Substantia nigra (tissue), 51 donors: ENCODE measurements at places on chromosomes 7 and 10.

- no peak for DNase-seq
These were observed 44.2 kb downstream of the PCLO start for GRCh38 chr7:83118347-83119025.

DNA sequence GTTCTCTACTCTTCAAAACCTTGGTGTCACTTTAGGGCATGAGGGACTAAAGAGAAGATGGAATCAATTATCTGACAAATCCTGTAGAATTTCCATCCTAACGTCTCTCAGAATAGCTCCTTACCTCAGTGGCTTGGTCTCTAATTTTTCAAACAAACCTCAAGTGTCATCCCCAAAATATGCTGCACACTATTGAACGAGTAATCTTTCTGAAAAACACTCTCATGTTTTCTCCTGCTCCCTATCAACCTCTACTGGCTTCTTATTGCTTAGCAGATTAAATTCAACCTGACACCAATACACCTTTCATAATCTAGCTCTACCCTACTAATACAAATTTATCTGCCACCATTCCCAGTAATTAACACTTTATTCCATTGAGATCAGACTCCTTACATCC is 8.5 kb downstream of the CNOT4 start:
- no peak for DNase-seq

GRCh38 chr10:44245601-44245938 is 139.3 kb downstream of the CXCL12 start:
- no peak for DNase-seq

DNA sequence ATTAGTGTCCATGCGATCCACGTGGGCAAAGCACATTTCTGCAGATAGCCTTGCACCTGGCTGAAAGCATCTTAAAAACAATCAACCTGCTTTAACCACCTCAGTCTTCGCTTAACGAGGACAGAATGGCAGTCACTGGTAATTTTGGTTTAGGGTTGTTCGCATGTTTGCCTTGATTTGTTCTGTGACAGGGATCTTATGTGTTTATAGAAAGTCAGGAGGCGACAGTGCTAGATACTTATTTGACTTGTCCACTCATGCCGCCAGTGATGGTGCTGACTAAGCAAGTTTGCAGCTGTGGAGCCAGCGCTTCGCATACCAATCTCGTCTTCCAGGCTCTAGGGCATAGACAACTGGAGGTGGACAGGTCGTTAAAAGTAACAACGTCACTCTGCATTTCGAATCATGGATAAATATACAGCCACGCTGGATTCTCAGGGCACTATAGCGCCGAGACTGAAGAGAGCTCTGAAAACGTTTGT is 1.2 kb upstream of the TMEM243 start:
- no peak for DNase-seq
